ENCODE measurements at places on chromosomes 5 and 9.

GRCh38 chr5:67989456-67989855 is 226.1 kb upstream of the PIK3R1 start:
- no peak for DNase-seq

DNA sequence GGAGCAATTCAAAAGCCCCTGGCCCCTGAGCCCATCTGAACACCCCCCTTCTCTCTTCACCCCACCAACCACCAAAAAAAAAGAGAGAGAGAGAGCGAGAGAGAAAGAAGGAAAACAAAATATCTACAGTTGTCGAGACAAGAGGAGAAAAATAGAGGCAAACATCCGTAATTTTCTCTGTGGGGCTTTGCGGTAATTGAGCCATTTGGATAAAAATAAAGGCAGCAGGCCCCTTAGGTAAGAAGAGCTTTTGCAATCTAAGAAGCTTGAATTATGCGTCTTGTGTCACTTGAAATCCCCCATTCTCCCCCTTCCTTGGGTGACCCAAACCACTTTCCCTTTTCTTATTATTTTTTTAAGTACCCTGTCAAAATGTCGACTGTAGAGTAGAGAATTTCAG is 35.5 kb upstream of the FUBP3 start:
- no peak for DNase-seq

DNA sequence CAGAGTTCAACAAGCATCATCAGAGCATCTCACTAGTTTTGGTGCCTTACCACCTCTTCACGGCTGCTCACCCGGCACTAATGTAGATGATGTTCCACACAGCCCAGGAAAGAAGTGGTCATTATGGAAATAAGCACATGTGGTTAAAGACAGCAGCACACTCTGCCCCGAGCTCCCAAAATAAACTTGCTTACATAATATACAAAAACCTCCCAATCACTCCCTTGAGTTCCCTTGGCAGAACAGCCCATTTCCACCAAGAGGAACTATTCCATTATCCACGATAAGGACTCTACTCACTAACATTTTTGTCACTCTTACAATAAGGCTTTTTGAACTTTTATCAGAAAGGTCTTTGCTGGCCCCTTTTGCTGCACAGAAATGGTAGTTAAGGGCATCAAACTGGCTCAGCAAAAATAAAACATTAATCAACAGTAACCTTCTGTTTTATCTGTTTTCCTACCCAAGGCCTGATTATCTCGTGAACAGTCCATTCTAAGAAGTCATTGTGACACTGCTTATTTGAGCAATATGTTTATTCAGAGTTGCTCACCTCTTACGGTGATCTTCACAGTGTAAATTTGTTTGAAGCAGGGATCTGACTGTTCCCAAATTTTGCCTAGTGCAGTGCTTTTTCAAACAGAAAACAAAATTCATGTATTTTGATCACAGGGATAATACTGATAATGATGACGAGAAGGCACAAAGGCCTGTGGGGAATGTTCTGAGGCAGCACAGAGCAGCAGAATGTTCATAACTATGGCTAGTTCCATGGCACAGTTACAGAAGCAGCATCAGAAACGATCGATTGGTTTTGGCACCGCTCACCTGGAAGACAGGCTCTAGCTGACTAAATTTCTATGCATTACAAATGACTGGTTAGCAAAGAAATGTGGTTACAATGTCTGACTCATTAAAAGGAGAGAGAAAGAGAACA is 399.8 kb upstream of the PIK3R1 start:
- no peak for DNase-seq

DNA sequence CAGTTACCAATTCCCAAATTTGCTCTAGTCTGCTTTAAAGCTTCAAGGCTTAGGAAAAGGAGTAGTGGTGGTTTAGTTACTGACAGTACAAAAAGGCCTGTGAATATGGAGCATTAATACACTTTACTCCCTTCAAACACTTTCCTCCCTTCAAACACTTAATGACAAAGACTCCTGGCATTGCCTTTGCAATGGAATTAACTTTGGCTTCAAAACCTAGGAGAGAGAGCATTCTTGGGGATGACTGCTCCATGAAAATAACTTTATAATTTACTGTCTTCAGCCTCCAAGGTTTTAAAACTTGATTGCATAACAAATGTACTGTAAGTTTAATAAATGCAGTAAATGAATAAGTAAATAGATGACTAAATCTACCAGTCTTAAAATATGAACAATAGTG is 185.6 kb downstream of the TRPM3 start:
- no peak for DNase-seq

- no peak for DNase-seq
These were observed at the start of gene SMIM32 for GRCh38 chr5:136192526-136193321. Gene SMIM32 (minus strand): TSS chr5:136193162. CDS start chr5:136192524, 638 bp downstream.

All from AG09319 (cell line).